Cerebellar cortex (tissue), 1 donor: ENCODE measurements at places on chromosomes 11 and 22.

GRCh38 chr22:42173183-42173926 lies 42.7 kb upstream of the CYP2D6 start:
- DNase-seq, result no peak

DNA sequence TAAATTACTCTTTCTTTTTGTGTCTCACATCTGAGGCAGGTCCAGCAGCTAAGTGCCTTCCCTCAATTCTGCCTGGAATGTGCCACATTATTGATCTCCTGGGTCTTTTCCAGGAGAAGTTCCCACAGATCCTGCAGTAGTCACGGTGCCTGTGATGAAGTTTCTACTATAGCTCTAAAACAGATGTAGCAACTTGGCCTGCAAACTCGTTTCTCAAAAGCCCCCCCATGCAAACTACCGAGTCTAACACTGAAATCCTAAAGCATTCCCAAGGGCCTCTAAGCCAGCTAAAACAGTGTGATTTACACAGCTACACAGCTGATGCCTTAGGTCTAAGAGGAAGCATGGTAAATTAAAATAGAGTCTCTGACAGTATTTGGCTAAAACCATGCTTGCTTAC lies 54.3 kb downstream of the DDI1 start:
- no peak for DNase-seq

- DNase-seq, result no peak
Observed at GRCh38 chr11:64881476-64881875, 3.1 kb upstream of the EHD1 start.

DNA sequence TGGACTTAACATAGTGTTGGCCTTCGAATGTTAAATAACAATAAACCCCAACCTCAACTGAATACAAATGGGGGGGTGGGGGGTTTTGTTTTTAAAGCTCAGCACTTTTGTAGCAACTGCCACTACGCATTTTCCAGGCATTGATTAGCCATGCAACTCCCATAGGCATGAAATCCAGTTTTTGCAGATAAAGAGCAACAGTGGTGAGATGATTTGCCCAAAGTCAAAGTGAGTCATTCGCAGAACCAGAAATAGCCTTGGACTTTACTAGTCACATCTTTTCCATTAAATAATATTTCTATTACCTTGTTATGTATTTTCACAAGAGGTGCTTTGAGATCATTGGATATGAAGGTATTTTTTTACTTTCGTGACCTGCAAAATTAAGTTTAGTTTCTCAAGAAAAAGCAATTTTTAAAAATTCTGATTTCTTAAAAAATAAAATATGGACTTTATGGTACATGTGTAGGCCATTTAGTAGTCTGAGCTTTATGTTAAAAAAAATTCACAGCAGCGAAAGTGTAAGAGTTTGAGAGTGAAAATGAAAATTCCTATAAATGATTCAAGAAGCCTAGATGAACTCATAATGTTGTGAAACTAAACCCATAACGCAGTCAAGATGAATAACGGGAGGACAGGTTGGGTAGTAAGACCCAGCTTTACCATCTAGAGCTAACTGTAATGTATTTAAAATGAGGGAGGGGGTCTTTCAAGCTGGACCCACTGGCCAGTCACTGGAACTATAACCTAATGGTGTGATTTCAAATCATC lies 1.9 kb upstream of the PHF21A start:
- no peak for DNase-seq

- no peak for DNase-seq
Observed at GRCh38 chr11:44915621-44916020, 35.1 kb downstream of the TP53I11 start.

DNA sequence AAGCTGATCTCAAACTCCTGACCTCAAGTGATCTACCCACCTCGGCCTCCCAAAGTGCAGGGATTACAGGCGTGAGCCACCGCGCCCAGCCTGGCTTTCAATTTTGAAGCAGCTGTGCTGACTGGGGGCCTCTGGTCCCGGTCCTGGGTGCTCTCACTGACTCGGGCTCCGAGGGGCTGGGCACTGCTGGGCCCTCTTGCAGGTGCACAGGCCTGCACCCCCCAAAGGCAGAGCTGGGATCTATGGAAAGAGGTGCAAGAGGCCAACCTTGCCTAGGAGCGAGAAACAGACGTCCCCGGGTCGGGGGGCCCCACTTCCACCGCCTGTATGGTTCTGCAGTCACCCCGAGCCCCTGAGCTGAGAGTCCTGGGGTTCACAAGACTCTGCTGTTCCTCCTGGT lies 33.2 kb downstream of the KIAA0930 start:
- no peak for DNase-seq

GRCh38 chr22:24822471-24822870 lies 16.5 kb downstream of the SGSM1 start:
- DNase-seq, result no peak

DNA sequence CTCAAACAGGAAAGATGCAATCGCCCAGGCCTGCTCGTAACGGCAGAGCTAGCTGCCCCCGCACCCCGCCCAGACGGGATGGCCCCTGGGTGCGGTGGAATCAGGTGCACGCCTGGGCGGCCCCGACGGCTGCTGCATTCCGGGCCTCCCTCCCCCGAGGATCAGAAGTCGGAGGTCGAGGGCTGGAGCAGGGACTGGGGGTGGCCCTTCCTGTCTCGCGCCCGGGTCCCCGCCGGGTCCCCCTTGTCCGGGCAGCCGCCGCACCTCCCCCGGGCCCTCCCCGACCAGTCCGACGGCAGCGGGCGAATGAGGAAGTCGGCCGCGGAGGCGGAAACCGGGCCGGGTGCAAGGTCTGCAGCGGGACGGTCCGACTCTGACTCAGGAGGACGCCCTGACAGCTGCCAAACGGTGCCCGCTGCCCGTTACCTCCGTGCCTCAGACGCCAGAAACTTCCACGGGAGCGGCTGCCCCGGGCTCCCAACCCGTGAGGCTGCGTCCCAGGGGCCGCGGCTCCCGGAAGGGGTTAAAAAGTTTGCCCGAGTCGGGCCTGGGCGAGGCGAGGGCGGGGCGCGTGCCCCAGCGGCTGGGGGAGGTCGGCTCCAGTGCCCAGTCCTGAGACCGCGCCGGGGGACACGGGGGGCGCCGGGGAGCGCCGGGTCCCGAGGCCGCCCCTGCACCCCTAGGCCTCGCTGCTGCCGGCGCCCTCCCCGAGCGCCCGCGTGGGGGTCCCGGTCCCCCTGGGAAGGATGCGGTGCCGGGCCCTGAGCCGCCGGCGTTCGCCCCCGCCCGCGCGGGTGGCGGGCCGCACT lies 663 bp downstream of the MYH9 start:
- no peak for DNase-seq

DNA sequence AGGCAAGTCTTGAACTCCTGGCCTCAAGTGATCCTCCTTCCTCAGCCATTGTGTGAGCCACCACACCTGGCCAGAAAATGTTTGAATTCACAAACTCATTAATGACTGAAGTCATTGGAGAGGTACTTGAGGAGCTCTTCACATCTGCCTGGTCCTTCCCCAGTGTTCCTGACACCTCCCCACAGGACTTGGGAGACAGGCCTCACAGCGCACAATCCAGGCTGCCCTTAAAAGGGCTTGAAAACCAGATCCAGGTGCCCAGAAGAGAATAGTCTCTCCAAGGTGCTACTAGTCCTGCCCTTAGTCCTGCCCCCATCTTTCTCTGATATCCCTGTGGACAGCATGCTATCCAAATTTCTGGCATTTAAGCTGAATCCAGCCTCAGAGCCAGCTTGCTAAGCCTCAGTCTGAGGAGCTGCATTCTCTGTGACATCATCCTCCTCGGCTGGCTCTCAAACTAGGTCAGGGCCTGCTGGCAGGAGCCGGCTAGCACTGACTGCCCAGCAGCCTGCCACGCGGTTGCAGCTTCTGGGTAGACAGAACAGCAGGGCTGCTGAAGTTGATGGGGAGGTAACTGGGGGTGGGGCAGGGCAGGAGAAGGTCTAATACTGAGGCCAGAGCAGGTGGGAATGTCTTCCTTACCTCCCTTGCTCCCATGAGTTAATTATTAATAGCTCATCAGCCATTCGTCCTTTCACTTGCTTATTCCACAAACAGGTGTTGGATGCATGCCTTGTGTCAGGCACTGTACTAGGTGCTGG lies 35.3 kb upstream of the NECTIN1 start:
- peak; percentile 96 for DNase-seq

GRCh38 chr11:77003963-77004362 lies 30.2 kb upstream of the B3GNT6 start:
- no peak for DNase-seq

DNA sequence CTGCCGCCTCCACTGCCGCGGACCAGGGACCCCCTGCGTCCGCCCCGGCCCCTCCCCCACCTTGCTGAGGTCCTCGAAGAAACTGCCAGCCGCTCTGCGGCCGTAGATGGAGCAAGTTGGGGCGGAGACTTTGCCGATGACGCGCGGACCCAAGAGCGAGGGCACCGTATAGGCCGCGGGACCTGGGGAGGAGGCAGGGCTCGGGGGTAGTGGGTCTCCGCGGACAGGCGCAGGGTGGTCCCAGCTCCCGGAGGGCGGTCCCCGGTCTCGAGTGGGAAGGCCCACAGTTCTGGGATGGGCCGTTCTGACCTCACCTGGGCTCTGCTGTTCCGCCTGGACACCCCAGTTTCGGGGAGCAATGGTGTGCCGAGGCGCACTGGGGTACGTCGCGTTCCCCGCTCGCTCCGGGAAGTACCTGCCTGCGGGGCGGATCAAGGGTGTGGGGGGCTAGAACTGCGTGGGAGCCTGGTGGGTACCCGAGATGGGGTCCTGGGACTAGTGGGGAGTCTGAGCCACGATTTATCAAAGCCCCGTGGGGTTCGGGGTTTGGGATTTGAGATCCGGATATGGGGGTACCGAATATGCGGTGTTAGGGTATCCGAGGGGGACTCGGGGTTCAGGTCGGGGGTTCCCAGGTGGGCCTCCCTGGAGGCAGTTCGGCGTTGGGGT lies 1.2 kb upstream of the TYMP start:
- DNase-seq, result peak; percentile 29

- DNase-seq, result no peak
Observed at GRCh38 chr11:113296447-113297205, 17.8 kb upstream of the TTC12 start.

- DNase-seq, result no peak
Observed at GRCh38 chr11:45446998-45447397, 160.9 kb upstream of the SYT13 start.

- no peak for DNase-seq
Observed at GRCh38 chr11:107179829-107180228, 161.6 kb upstream of the GUCY1A2 start.

DNA sequence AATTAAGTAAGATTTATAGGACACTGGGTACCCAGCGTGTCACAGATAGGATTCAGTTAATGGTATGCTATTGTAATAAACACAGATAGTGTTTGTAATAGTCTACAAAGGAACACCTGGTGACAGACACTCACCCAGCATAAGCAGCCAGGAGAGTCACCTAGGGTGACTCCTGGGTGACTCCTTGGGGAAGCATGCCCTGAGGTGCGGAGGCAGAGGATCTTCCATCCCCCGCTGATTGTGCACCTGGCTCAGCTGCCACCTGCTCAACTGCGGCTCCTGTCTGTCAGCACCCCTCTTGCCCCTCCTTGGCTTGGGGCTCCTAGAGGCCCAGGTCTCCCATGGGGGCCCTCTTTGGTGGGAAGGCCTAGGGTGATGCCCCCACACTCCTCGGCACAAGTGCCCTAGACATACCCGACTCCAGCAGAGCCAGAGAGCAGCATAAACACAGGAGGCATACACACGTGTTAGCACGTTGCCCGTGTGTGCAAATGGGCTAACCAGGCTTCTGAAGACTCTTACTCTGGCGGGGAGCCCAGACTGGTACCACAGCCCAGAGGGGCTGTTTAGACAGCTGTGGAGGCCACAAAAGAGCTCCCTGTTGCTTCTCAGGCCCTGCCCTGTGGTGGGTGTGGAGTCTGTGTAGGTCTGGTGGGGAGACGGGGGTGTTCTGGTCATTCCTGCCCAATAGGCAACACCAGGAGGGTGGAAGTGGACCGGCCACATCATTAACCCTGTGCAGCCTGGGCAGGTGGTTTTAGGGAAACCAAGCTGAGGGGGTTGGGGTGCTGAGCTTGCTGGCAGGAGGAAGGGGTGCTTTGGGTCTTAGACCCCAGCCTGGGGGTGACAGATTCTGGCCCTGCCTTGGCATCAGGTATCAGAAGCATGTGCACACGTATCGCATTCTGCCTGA lies 3.0 kb downstream of the INPPL1 start:
- DNase-seq, result no peak

DNA sequence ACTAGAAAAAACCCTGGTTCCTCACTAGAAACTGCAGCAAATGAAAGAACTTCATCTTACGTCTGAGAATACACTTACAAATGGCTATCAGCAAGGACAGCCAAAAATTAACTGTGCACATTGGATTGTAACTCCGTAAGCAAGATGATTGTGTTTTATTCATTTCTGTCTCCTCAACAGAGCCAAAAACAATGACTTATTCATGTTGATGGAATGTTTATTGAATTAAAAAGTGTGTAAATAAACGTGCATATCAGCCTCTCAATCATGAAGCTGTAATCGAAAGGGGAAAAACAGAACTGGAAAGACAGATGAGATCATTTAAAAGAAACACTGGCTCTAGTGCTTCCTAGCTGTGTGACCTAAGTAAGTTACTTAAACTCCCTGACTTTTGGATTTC lies 307.5 kb upstream of the ZC3H12C start:
- no peak for DNase-seq

DNA sequence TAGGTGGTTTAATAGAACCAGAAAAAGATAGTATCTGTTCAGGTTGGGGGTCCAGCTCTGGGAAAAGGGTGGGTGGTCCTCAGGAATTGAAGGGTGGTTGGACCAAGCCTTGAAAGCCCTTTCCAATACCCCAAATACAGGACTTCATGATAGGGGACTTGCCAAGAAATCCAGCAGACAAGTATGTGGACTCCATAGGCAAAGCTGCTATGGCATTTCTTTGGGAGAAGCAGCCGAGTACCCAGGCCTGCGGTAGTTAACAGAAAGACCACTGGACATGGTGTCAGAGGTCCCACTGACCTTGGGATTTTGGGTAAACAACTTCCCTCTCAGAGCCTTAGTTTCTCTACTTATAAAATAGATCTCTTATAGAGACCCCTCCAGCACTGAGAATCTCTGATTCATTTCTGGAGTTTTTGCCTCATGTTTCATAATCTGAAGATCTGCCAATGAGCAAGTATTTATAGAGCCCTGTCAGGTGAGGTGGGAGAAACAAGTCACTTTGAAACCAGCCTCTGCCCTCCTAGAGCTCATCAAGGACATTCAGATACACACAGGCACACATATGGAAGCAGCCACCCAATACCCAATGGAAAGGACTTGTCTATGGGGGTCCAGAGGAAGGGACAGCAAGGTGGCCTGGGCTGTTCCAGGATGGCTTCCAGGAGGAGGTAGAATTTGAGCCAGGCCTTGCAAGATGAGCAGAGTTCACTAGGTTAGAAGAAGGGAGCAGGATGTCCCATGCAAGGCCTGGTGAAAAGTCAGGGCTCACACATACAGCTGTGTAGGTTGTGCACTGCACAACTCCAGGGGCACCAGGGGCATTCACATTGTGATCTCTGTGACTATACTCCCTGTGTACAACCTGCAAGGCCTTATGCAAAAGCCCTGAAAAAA lies 31.0 kb upstream of the ACCSL start:
- DNase-seq, result no peak

- no peak for DNase-seq
Observed at GRCh38 chr11:9396310-9396709, 11.9 kb downstream of the IPO7 start.

DNA sequence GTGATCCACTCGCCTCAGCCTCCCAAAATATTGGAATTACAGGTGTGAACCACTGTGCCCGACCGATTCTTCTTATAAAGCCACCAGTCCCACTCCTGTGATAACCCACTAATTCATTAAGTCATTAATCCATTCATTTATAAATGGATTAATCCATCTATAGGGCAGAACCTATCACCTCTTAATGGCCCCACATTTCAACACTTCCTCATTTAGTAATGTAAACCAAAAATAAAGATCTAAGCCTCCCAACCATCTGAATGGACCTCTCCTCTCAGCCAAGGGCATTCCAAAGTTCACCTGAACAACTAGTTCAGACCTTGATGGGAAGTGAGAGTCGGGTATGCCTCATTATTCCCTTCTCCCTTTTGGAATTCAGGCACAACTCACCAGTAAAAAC lies 9.9 kb upstream of the MRPL11 start:
- DNase-seq, result no peak
